ENCODE measurements at places on chromosomes 1 and 21.

GRCh38 chr1:200128081-200128480, 100.6 kb downstream of the NR5A2 start:
- DNase-seq, result no peak
- H3K27me3 ChIP-seq, result peaks cover 3% of the 10 kb centered on the region
- H3K27ac ChIP-seq, result no peak overlapping the region
- H3K4me3 ChIP-seq, result no peak overlapping the region

DNA sequence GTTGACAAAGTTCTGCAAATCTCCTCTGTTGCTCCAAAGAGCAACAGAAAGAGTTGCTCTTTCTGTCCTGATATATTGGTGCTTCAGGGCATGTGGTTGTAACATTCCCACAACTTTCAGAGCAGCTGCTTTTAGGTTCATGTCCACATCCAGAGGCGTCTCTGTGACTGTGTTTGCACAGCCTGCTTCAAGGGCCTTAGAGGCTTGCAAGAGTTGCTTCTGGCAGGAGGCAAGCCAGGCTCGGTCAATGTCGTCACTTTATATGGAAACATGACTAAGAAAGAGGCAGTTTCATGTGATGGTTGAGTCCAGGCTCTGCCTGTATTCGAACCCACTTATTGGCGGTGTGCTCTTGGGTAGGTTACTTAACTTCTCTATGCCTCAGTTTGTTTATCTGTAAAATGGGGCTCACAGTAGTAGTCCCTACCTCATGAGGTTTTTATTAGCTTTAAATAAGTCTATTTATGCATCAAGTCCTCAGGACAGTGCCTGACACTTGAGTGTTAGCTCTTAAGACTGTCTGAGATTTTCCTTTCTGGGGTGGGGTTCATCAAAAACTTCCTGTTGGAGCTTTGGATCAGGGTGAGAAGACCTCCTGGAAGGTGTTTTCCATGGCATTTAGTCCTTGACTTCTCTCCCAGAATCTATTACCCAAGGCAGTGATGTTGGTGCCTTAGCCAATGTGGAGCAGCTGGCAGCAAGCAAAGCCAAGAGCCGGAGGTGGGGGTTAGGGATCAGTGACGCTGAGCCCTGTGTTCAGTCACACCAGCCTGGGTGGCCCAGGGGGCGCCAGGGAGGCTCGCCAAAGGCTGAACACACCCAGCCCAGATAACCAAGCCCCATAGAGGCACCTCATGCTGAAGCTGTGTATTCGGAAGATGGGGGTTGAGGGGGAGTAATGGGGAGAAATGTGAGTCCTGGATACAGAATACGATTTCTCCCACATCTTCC, 18.9 kb downstream of the LHX4 start:
- no peak overlapping the region for H3K4me3 ChIP-seq
- H3K4me1 ChIP-seq, result peaks cover 8% of the 10 kb centered on the region
- peak overlapping the region; percentile 60 for H3K27ac ChIP-seq
- H3K27me3 ChIP-seq, result peaks cover 75% of the 10 kb centered on the region

DNA sequence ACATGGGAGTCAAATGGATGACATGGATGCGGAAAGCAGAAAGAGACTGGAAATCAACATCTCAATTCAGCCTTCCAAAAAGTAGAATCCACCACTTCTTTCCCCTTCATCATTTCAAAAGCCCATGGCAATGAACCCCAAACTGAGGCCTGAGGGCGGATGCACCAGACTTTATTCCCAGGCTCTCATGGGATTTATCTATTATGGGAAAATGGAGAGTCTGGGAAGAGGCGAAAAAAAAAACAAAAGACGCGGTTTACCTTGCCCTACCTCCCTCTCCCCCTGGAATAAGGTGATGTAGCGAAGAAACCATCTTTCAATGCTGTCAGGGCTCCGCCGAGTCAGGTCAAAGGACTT, 624 bp downstream of the KIFAP3 start:
- H3K36me3 ChIP-seq, result no peaks in the 10 kb centered on the region
- peak overlapping the region; percentile 93 for H3K4me3 ChIP-seq
- peak overlapping the region; percentile 98 for H3K27ac ChIP-seq
- DNase-seq, result no peak
- peaks cover 38% of the 10 kb centered on the region for H3K4me1 ChIP-seq

- no peak overlapping the region for H3K4me3 ChIP-seq
- H3K27me3 ChIP-seq, result peaks cover 20% of the 10 kb centered on the region
- H3K4me1 ChIP-seq, result peaks cover 5% of the 10 kb centered on the region
- H3K27ac ChIP-seq, result no peak overlapping the region
Measured at GRCh38 chr1:171869097-171869496, 27.8 kb downstream of the DNM3 start.

GRCh38 chr1:93960641-93961147, 51.5 kb upstream of the GCLM start:
- no peaks in the 10 kb centered on the region for H3K27me3 ChIP-seq
- H3K4me1 ChIP-seq, result no peaks in the 10 kb centered on the region
- H3K36me3 ChIP-seq, result no peaks in the 10 kb centered on the region
- no peak for DNase-seq

DNA sequence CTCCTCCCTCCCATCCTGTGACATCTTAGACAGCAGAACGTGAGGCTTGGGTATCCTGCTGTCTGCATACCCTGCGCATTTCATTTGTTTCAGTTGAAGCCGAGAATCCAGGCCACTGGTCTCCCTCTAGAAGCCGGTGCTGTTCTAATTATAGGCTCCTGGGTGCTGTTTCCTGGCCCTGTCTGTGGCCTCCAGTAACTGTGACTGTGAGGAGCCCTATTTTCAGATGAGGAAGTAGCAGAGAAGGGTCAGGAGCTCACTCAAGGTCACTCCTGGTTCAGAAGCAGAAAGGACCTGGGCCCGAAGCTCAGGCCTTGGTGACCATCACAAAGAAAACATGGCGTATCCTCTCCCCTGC, 24.0 kb downstream of the COQ8A start:
- H3K36me3 ChIP-seq, result no peaks in the 10 kb centered on the region
- peaks cover 22% of the 10 kb centered on the region for H3K4me1 ChIP-seq
- no peak overlapping the region for H3K4me3 ChIP-seq
- H3K27me3 ChIP-seq, result no peaks in the 10 kb centered on the region
- no peak overlapping the region for H3K27ac ChIP-seq

- H3K27ac ChIP-seq, result peak overlapping the region; percentile 27
- peaks cover 15% of the 10 kb centered on the region for H3K27me3 ChIP-seq
- DNase-seq, result no peak
- H3K4me3 ChIP-seq, result no peak overlapping the region
- H3K36me3 ChIP-seq, result no peaks in the 10 kb centered on the region
- H3K4me1 ChIP-seq, result peaks cover 10% of the 10 kb centered on the region
Measured at GRCh38 chr1:181349512-181349911, 133.8 kb upstream of the CACNA1E start.

GRCh38 chr21:17427831-17428483, 84.9 kb upstream of the CXADR start:
- no peaks in the 10 kb centered on the region for H3K4me1 ChIP-seq
- no peak for DNase-seq
- no peak overlapping the region for H3K27ac ChIP-seq
- H3K4me3 ChIP-seq, result no peak overlapping the region
- H3K27me3 ChIP-seq, result peaks cover 13% of the 10 kb centered on the region

DNA sequence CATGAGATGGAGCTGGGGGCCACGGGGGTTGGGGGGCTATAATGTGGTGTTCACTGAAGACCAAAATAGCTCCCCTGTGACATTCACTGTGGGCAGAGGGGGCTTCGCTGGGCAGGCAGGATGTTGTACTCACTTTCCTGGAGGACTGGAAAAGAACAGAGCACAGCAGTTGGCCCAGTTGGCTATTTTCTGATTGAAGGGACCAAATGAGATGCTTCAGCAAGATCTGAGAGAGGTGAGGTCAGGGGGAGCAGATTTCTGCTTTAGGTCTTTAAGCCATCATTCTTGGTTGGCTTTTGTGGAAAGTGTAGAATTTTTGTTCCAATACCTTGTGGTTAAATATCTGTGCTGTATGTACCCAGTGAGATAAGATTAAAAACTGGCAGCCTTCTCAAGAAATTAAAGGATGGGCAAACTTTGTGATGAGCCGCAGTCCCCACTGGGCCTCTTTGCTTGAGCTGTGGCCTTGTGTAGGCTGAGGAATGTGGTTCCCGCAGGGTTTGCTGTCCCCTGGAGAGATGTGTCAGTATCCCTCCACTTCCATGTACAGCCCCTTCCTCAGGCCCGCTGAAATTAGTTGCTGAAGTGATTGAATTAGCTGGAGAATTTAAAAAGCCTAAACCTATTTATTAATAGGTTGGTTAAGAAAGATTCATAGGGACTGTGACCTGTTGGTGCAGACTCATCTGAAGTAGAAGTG, 80.7 kb downstream of the ATP5PO start:
- H3K27ac ChIP-seq, result no peak overlapping the region
- no peaks in the 10 kb centered on the region for H3K4me1 ChIP-seq
- H3K36me3 ChIP-seq, result peaks cover 6% of the 10 kb centered on the region
- no peak overlapping the region for H3K4me3 ChIP-seq
- DNase-seq, result no peak
- H3K27me3 ChIP-seq, result no peaks in the 10 kb centered on the region

- no peak for DNase-seq
- H3K27ac ChIP-seq, result no peak overlapping the region
- H3K36me3 ChIP-seq, result no peaks in the 10 kb centered on the region
- H3K4me1 ChIP-seq, result peaks cover 10% of the 10 kb centered on the region
Measured at GRCh38 chr1:23178950-23179349, 10.3 kb upstream of the LUZP1 start.

GRCh38 chr1:17350928-17351446, 21.0 kb upstream of the PADI6 start:
- no peak for DNase-seq
- H3K36me3 ChIP-seq, result peaks cover 2% of the 10 kb centered on the region
- no peak overlapping the region for H3K4me3 ChIP-seq
- no peak overlapping the region for H3K27ac ChIP-seq
- peaks cover 48% of the 10 kb centered on the region for H3K27me3 ChIP-seq
- peaks cover 6% of the 10 kb centered on the region for H3K4me1 ChIP-seq

GRCh38 chr1:14794906-14795305, 196.4 kb downstream of the KAZN start:
- H3K36me3 ChIP-seq, result no peaks in the 10 kb centered on the region
- no peak for DNase-seq
- H3K4me1 ChIP-seq, result no peaks in the 10 kb centered on the region
- peaks cover 8% of the 10 kb centered on the region for H3K27me3 ChIP-seq
- no peak overlapping the region for H3K27ac ChIP-seq

DNA sequence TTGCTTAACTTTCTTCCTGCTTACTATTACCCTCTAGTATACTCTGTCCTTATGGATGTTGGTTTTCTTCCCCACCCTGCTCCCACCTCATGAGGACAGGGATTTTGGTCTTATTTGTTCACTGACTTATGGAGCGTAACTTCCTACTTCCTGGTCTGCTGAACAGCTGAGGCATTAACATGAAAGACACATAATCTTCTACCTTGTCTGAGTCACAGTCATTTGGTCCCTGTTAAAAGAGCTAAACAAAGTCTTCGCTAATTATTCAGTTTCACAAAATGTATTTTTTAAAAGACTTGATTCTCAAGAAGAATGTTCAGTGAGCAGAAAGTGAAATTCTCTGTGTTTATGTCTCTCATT, 18.5 kb downstream of the RNASEL start:
- no peaks in the 10 kb centered on the region for H3K4me1 ChIP-seq
- no peak for DNase-seq

DNA sequence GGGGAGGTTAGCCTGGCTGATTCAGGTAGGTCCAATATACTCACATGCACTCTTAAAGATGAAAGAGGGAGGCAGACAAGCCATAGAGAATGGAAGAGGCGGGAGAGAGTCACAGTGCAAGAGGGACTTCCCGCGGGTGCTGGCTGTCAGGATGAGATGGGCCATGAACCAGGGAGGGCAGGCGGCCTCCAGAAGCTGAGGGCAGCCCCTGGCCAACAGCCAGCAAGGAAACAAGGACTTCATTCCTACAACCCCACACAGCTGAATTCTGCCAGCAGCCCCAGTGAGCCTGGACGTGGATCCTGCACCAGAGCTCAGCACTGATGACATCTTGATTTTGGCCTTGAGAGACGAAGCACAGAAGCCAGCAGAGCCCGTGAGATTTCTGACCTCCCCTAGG, 15.1 kb upstream of the B3GALT5 start:
- H3K36me3 ChIP-seq, result no peaks in the 10 kb centered on the region
- DNase-seq, result no peak

DNA sequence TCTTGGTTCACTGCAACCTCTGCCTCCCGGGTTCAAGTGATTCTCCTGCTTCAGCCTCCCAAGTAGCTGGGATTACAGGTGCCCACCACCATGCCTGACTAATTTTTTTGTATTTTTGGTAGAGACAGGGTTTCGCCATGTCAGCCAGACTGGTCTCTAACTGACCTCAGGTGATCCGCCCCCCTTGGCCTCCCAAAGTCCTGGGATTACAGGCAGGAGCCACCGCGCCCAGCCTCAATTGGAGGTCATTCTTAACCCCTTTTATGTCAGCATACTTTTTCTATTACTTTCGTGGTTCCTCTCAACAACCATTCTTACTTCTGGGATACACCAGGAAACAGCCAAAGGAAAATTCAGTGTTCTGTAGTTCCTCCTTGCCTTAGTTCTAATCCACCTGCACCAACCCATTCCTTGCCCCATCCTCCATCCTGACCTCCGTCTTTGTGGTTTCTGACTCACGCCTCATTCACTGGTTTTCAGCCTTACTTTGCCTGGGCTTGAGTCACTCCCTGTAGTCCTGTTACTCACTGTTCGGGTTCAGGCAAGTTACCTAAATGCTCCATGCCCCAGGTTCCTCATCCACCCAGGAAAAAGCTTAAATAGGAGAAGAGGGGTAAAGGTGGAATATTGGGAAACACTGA, 12.9 kb upstream of the BCL10 start:
- no peak for DNase-seq
- H3K4me1 ChIP-seq, result no peaks in the 10 kb centered on the region
- peaks cover 25% of the 10 kb centered on the region for H3K27me3 ChIP-seq
- no peak overlapping the region for H3K4me3 ChIP-seq
- no peak overlapping the region for H3K27ac ChIP-seq
- peaks cover 2% of the 10 kb centered on the region for H3K36me3 ChIP-seq

DNA sequence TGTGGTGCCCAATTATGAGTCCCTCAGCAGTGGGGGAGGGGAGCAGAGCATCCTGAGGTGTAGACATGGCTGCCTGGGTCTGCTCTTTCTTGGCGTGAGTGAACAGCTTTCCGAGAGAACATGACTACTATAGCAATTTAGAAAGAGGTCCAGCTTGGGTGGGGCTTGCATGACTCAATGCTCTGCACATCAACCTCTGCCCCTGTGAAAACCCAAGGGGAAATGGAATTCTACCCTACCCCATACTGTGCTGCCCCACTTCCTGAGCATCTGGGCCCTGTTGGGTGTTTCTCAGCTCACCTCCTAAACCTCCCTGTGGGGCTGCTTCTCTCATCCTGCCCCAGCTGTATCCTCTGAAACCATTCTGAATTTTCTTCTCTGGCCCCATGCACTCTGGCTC, 8.2 kb upstream of the AZIN2 start:
- H3K4me1 ChIP-seq, result peaks cover 2% of the 10 kb centered on the region
- no peak overlapping the region for H3K27ac ChIP-seq
- no peak for DNase-seq
- H3K4me3 ChIP-seq, result no peak overlapping the region
- H3K27me3 ChIP-seq, result no peaks in the 10 kb centered on the region

- H3K36me3 ChIP-seq, result peaks cover 6% of the 10 kb centered on the region
- H3K27me3 ChIP-seq, result no peaks in the 10 kb centered on the region
- no peak overlapping the region for H3K27ac ChIP-seq
- H3K4me3 ChIP-seq, result no peak overlapping the region
- no peak for DNase-seq
Measured at GRCh38 chr1:31866450-31867032, 50.7 kb upstream of the SPOCD1 start.
